Naive thymus-derived CD8-positive, alpha-beta T cell (primary cell): ENCODE measurements at places on chromosomes 16 and 17. TPM values are rescaled to one million over a fixed set of nuclear protein-coding genes. Genes with fewer than 3 reads are reported as not detected.
A peak's percentile ranks its signal among the peaks of the same experiment; 100 is the strongest.

Gene RAP1GAP2
- polyA plus RNA-seq: 1.4 TPM

Gene CDT1
- 0.46 TPM for polyA plus RNA-seq

Gene NOXO1
- not detected for polyA plus RNA-seq

Gene HSPB9
- polyA plus RNA-seq: not detected

Gene MT4
- polyA plus RNA-seq: not detected

Gene MXRA7
- polyA plus RNA-seq: 5.4 TPM

Gene BAIAP3
- 0.85 TPM for polyA plus RNA-seq

- no peak overlapping the region for H3K4me3 ChIP-seq
- H3K36me3 ChIP-seq: peaks cover 16% of the 10 kb centered on the region
- no peak for DNase-seq
- H3K4me1 ChIP-seq: peaks cover 9% of the 10 kb centered on the region
These were observed 5.5 kb downstream of the TEPSIN start for GRCh38 chr17:81233316-81233715.

- no peak for DNase-seq
- peaks cover 14% of the 10 kb centered on the region for H3K4me1 ChIP-seq
- no peaks in the 10 kb centered on the region for H3K27me3 ChIP-seq
- no peak overlapping the region for H3K27ac ChIP-seq
- H3K4me3 ChIP-seq: no peak overlapping the region
- H3K36me3 ChIP-seq: no peaks in the 10 kb centered on the region
These were observed 5.1 kb upstream of the NUFIP2 start for GRCh38 chr17:29299031-29299430.

DNA sequence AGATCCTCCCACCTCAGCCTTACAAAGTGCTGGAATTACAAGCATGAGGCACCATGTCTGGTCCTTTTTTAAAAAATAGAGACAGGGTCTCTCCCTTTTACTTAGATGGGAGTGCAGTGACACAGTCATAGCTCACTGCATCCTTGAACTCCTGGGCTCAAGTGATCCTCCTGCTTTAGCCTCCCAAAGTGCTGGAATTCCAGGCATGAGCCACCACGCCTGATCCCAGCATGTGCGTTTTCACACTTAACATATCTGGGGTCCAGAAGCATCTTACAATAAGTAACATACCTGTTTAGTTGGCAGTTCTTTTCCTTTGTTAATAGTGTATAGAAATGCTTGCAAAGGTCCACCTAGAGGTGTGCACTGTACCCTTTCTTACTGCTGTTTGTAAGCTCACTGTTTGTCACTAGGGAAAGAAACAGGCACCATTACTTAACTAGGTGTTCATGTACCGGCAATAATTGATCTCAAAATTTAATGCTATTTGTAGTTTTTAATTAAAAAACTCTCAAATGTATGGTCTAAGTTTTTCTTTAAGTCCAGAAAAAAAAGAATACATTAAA is 221.7 kb downstream of the RPTOR start:
- no peaks in the 10 kb centered on the region for H3K36me3 ChIP-seq
- no peak for DNase-seq
- H3K4me3 ChIP-seq: no peak overlapping the region

- H3K36me3 ChIP-seq: no peaks in the 10 kb centered on the region
- DNase-seq: peak; percentile 18
- peak within 1 kb of the TSS; percentile 88 for H3K4me3 ChIP-seq
- H3K4me1 ChIP-seq: peaks cover 11% of the 10 kb centered on the region
- no peak within 1 kb of the TSS for H3K27ac ChIP-seq
These were observed at the start of gene HSD11B2 for GRCh38 chr16:67430977-67431774. Gene HSD11B2 (plus strand): TSS chr16:67431121. CDS start chr16:67431249, 128 bp downstream.

GRCh38 chr16:50193594-50193993 is 40.5 kb downstream of the TENT4B start:
- no peaks in the 10 kb centered on the region for H3K27me3 ChIP-seq
- H3K27ac ChIP-seq: peak overlapping the region; percentile 47
- peaks cover 6% of the 10 kb centered on the region for H3K36me3 ChIP-seq
- no peak overlapping the region for H3K4me3 ChIP-seq

GRCh38 chr17:65558683-65559460 is 2.6 kb downstream of the AXIN2 start:
- peaks cover 2% of the 10 kb centered on the region for H3K27me3 ChIP-seq
- no peak overlapping the region for H3K4me3 ChIP-seq
- H3K36me3 ChIP-seq: no peaks in the 10 kb centered on the region
- H3K27ac ChIP-seq: peak overlapping the region; percentile 79
